Activated T-cell treated with anti-CD3 and anti-CD28 coated beads for 48 hours (primary cell): ENCODE measurements at places on chromosomes 3 and 15.

DNA sequence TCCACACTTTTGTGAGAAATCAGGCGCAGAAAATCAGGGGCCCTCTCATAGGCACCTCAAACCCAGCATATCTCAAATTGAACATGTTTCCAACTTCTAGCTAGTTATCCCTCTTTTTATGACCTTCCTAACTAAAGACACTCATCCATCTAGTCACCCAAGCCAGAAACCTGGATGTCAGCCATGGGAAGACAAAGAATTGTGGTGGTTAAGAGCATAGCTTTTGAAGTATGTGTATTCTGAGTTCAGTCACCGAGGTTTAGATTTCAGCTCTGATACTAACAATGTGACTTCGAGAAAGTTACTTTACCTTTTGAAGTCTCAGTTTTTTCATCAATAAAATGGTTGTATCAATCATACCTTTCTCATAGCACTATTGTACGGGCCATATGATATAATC is 495.5 kb downstream of the NLGN1 start:
- no peak for DNase-seq

GRCh38 chr3:146814601-146815315 is 209.6 kb upstream of the PLSCR5 start:
- no peak for DNase-seq

GRCh38 chr3:62975566-62975965 is 100.3 kb upstream of the CADPS start:
- DNase-seq = no peak

DNA sequence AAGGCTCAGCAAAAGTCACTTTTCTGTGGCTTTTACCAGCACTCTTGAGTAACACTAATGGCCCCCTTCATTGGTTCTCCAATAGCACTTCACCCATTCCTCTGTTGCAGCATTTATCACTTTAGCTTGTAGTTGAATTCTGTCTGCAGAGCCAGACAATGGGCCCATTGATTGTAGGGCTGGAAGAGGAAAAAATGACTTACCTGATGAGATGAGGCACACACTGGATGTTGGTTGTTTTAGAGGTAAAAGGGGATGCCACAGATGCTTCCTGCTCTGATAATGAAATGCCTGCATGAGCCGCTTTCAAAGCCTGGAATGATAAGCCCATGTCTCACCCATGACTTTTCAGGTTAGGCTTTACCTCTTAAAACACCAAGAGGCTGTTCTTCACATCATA is 64.3 kb downstream of the PLAAT1 start:
- DNase-seq = no peak

GRCh38 chr15:100104245-100104644 is 237.5 kb downstream of the ADAMTS17 start:
- DNase-seq = no peak
